Type B pancreatic cell (in vitro differentiated cells): ENCODE measurements at places on chromosomes 3 and 15. TPM values are rescaled to one million over a fixed set of nuclear protein-coding genes. Genes with fewer than 3 reads are reported as not detected.

DNA sequence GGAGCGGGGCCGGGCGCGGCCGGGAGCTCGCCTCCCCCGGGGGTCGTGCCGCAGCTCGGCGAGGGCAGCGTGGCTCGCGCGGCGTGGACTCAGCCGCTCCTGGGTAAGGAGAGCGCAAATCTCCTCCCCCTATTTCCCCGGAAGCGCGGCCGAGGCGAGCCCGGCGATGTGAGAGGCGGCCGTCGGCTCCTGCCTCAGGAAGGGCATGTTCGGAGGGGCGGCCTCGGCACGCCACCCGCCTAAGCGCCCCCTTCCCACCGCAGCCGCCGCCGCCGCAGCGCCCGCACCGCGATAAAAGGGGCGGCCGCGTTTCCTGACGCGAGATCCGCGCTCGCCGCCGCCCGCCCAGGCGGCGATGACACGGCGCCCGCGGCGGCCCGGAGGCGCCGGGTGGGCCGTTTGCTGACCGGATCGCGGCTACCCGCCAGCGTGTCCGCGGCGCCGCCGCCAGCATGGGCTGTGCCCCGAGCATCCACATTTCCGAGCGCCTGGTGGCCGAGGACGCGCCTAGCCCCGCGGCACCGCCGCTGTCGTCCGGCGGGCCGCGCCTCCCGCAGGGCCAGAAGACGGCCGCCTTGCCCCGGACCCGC, at the start of gene PDE8A:
Gene PDE8A (plus strand): TSS at position 146 of the 590 bp plus-strand sequence. CDS start 307 bp downstream, at position 453.
- peaks cover 4% of the 10 kb centered on the region for H3K36me3 ChIP-seq
- H3K27me3 ChIP-seq, result peaks cover 35% of the 10 kb centered on the region
- peak within 1 kb of the TSS; percentile 91 for H3K27ac ChIP-seq
- peak within 1 kb of the TSS; percentile 94 for H3K4me3 ChIP-seq

DNA sequence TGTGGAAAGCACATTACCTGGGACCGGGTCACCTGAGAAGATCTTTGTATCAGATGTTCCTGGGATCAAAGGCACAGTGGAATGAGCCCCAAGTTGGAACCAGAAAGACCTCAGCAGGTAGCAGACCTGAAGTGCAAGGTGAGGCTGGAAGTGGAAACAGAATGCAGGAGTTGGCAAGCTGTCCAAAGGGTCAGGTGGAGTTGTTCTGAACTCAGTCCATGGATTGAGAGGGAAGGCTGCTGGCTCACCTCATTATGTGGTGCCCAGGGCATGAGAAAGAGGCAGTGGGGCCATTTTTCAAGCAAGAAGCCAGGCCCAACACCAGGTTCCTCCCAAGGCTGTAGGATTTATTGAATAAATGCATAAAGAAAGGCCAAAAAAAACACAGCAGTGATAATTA, 49.3 kb downstream of the TMEM266 start:
- H3K4me3 ChIP-seq, result no peak overlapping the region
- H3K27ac ChIP-seq, result no peak overlapping the region
- DNase-seq, result no peak

TP63 gene
- total RNA-seq, result 5.8 and 16.1 TPM in 2 replicates

GRCh38 chr3:27685474-27685873, 36.6 kb downstream of the EOMES start:
- H3K27ac ChIP-seq, result no peak overlapping the region
- H3K27me3 ChIP-seq, result no peaks in the 10 kb centered on the region
- no peak overlapping the region for H3K4me3 ChIP-seq
- no peaks in the 10 kb centered on the region for H3K36me3 ChIP-seq
- no peak for DNase-seq

TUSC7 gene
- total RNA-seq, result not detected in 2 replicates

- H3K4me3 ChIP-seq, result no peak overlapping the region
- no peak for DNase-seq
- no peaks in the 10 kb centered on the region for H3K36me3 ChIP-seq
- no peaks in the 10 kb centered on the region for H3K4me1 ChIP-seq
- peaks cover 2% of the 10 kb centered on the region for H3K27me3 ChIP-seq
Measured at GRCh38 chr15:88218557-88219221, 37.9 kb downstream of the NTRK3 start.

DNA sequence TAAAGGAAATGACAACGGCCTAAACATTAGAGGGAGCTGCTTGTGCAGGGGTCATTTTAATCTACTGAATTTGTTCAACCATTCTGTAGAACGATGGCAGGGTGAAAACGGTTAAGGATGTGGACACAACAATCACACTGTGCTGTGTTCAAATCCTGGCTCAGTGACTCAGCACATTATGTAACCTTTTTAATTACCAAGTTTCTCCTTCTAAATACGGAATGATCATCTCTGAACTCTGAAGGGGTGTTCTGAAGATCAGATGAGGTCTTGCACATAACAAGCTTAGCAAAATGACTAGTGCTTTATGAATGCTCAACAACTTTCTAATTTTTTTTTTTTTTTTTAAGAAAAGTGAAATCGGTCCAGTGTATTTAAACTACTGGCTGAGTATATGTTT, 592.8 kb downstream of the FOXP1 start:
- DNase-seq, result no peak
- H3K27ac ChIP-seq, result no peak overlapping the region
- H3K4me1 ChIP-seq, result peaks cover 18% of the 10 kb centered on the region

DNA sequence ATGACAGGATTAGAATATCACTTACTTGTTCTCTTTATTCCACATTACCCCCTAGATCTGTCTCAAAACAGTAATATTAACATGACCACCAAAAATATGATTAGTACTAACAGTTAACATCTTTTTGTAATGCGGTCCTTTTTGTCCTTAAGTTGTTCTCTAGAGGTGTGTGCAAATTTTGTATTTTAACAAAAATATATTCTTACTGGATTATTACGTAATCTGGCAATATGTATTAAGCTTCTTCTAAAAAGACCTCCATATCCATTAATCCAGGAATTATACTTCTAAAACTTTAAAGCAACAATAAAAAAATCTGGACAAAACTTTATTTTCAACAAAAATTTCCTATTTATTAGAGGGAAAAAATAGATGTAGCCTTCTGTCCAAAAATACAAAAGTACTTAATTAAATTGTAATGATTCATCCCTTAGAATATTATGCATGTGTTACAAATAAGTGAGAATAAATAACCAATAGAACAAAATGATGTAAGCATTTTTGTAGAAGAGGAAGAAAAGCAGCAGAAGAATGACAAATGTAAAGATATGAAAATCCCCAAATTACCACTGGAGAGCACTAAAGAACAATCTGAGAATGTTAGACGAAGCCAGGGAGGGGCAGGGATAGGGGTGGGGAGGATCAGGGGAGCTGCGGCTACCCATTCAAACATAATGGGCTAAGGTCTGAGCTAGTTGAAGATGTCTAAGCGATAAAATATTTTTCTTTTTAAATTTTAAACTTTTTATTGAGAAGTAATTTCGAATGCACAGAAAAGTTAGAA, 945.6 kb downstream of the MCTP2 start:
- no peaks in the 10 kb centered on the region for H3K27me3 ChIP-seq
- H3K27ac ChIP-seq, result no peak overlapping the region
- H3K4me3 ChIP-seq, result no peak overlapping the region
- no peak for DNase-seq
- peaks cover 13% of the 10 kb centered on the region for H3K4me1 ChIP-seq

EEF1AKMT4 gene
- total RNA-seq, result 6.4 and 10.2 TPM in 2 replicates

SLCO2A1 gene
- 3.4 and 3.8 TPM in 2 replicates for total RNA-seq

DNA sequence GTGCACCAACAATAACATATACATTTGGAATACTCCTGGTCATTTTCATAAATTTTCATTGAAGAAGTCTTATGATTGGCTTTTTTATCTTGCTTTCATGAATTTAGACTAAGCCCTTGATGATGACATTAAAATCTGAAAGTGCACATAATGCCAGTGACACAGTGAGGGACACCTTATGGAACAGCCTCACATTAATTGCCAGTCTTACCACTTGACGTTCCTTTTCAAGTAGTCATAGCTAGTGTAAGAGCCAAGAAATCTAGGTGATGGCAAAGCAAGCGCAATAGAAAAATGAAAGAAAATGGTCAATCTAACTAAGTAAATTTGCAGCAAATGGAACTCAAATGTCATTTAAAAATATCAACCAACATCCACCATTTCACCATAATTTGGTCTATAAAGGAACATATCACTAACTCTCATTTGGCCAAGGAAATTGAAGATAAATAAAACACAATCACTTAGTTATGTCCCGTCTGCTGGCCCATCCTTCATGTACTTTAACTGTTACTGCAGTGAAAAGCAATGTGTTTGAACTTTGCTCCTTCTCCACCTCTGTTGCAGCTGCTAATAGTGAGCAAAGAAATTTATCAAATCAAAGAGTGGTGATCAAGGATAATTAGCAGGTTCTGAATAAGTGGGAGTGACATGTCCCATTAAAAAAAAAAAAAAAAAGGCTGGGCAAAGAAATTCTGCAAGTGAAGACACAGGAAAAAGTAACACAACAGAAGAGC, 110.0 kb downstream of the TJP1 start:
- peaks cover 40% of the 10 kb centered on the region for H3K36me3 ChIP-seq
- no peak for DNase-seq
- H3K4me1 ChIP-seq, result no peaks in the 10 kb centered on the region
- no peak overlapping the region for H3K27ac ChIP-seq

DNA sequence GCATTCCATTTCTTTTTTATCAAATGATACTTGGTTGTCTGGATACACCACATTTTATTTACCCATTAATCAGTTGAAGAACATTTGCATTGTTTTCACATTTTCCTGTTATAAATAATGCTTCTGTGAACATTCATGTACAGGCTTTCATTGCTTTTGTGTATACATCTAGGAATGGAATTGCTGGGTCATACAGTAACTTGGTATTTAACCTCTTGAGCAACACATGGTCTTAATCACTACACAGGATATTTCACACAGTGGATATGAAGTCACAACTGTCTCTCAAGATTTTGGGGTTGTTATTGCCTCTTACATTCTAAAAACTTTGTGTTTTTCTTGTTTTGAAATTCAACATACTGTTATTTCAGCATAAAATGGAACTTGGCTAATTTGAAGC, 48.2 kb downstream of the C3orf85 start:
- no peak overlapping the region for H3K4me3 ChIP-seq
- no peaks in the 10 kb centered on the region for H3K36me3 ChIP-seq
- H3K27me3 ChIP-seq, result no peaks in the 10 kb centered on the region
- H3K27ac ChIP-seq, result no peak overlapping the region
- H3K4me1 ChIP-seq, result no peaks in the 10 kb centered on the region

TRH gene
- 0.74 and 5.3 TPM in 2 replicates for total RNA-seq

DNA sequence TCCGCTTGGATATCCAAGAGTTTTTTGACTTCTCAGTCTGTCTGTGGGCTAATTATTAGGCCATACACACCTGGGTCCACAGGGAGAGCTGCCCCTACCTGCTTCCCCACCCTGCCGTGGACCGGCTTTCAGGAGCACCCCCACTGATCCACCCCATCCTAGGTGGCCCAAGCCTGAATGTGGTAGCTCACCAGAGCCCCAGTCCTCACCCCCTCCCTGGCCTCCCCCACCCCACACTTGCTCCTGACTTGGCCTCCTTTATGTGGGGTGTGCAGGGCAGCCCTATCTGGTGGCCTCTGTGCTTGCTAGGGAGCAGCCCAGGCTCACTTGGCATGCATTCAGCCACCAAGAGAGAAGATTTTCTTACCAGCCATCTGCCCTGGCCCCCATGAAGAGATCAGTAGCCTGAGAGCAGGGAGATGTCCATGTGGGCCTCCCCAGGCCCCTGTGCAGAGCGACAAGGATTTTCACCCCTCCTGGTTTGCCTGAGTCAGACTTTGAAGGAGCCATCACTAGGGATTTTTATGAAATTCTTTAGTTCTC, 11.2 kb downstream of the LRRK1 start:
- peaks cover 18% of the 10 kb centered on the region for H3K27me3 ChIP-seq
- no peak overlapping the region for H3K27ac ChIP-seq
- H3K36me3 ChIP-seq, result no peaks in the 10 kb centered on the region
- no peak overlapping the region for H3K4me3 ChIP-seq

GOLGA8M gene
- total RNA-seq, result 0.43 and 0.68 TPM in 2 replicates

SNTN gene
- total RNA-seq, result not detected in 2 replicates
